ENCODE measurements at places on chromosomes 2 and 18.

DNA sequence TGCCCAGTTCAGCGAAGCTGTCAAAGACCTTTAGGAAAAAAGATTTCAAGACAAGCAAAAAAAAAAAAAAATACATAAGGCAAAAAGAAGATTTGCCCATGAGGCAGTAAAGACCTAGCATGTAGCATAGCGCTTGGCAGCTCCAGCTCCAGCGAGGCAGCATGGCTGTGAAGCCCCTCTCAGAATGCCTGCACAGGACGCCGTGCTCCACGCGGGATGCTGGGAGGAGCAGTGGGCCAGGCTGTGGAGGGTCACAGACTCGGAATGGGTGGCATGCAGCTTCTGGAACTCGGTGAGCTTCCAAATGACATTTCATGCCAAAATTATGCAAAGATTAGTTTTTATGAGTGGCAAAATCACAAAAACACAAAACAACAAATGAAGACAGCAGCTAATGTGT, 267.3 kb downstream of the ZNF516 start:
- no peak for DNase-seq

DNA sequence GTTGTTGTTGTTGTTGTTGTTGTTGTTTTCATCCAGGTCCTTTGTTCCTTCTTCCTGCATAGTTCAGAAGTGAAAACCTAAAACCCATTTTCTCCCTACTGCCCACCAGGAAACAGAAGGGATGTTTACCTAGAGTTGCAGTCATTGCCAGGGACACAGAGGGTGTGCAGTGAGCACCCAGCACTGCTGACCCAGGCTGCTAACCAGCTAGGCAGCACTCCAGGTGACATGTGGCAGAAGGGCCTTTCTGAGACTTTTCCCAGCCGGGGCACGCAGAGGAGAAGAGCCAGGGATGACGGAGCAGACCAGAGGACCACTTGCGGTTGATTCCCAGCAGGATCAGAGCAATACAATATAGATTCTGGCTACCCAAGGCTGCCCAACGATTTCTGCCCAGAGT, 286.3 kb downstream of the BCL11A start:
- no peak for DNase-seq

- no peak for DNase-seq
These were observed 172.9 kb downstream of the TPGS2 start for GRCh38 chr18:36655930-36656329.

GRCh38 chr2:102256276-102256675, 55.1 kb upstream of the IL1RL1 start:
- no peak for DNase-seq

- no peak for DNase-seq
These were observed 5.5 kb downstream of the GALNT14 start for GRCh38 chr2:31132786-31133185.

- DNase-seq: no peak
These were observed 35.3 kb downstream of the MEIS1 start for GRCh38 chr2:66470199-66470598.

- DNase-seq: no peak
These were observed 17.6 kb downstream of the AFF3 start for GRCh38 chr2:100124761-100125160.

DNA sequence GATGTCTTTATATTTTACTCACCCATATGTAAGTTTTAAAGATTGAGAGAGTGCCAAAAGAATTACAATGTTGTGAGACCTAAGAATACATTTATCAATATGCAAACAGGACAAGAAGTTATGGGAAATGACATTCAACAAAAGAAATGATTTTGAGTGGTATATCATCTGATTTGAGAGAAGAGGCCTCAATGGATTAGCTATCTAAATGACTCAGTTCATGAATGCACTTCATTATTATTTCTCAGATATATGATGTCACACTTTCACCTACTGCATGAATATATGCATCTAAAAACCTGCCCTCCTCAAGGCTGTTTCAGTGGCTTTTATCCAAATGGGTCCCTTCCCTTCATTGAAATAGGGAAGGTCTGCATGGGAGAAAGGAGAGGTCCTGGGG, 128.3 kb upstream of the LYPD1 start:
- no peak for DNase-seq

DNA sequence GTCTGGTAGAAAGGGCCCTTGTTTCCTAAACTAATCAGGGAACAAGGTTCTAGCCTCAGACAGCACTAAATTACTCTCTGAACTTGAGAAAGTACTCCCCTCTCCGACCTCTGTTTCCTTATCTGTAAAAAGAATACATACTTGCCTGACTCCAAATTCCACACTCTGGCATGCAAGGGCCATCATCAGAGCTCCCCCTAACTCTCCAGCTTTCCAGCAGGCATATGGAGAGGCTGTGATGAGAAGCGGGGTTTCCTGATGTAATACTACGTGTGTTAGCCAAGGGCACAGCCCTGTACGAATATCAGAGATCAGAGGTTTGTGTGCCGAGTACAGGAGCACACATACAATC, 1.8 kb upstream of the EVA1A start:
- DNase-seq: no peak

DNA sequence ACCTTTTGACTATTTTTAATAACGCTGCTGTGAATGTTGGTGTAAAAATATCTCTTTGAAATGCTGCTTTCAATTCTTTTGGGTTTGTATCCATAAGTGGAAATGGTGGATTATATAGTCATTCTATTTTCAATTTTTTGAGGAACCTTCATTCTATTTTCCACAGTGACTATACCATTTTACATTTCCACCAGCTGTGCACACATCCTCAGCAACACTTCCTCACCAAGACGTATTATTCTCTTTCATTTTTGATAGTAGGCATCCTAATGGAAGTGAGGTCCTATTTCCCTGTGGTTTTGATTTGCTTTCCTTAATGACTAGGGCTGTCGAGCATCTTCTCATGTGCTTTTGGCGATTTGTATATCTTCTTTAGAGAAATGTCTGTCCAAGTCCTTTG, 14.8 kb downstream of the CASP10 start:
- DNase-seq: no peak

GRCh38 chr18:61079714-61080113, 253.5 kb upstream of the CDH20 start:
- no peak for DNase-seq
